ENCODE measurements at places on chromosomes 7 and 10. TPM values are rescaled to one million over a fixed set of nuclear protein-coding genes. Genes with fewer than 3 reads are reported as not detected.

DNA sequence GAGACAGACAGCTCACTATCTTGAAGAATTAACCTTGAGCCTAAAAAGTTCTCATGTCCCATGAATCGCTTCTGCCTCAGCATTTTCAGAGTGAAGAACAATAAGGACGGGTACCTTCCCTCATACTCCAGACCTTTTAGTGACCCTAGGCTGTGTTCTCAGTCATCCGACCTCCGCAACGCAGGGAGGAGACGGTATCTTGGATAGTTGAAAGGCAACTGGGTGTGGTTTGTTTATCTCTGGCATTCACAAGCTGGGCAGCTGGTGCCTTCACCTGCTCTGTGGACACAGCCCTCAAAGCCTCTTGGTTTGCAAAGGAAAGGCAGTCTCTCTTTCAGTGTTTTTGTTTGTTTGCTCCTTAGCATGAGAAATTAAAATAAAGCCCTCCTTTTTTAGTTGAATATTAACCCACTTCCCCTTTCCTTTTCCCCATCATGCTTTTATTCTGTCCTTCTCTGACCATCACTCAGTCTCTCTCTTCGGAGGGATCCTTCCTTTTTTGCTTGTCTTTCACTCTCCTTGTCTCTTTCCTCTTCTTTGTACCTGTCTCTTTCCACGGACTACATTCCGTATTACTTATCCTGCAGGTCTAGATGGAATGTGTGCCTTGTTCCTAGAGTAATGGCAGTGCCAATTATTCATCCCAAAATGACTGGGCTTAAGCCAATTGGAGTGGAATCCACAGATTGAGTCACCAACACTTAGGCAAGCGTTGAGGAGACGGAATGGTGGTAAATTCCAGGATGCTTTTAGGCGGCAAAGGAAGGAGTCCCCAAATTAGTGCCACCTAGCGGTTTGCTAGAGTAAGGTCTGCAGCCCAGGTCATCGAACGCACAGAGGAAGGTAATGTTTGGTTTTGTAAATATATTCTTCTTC, 45.8 kb downstream of the PRR15 start:
- no peaks in the 10 kb centered on the region for H3K36me3 ChIP-seq
- H3K4me1 ChIP-seq = no peaks in the 10 kb centered on the region

- H3K27ac ChIP-seq = no peak overlapping the region
- DNase-seq = no peak
- H3K27me3 ChIP-seq = no peaks in the 10 kb centered on the region
- peaks cover 21% of the 10 kb centered on the region for H3K4me1 ChIP-seq
- H3K36me3 ChIP-seq = no peaks in the 10 kb centered on the region
Observed at GRCh38 chr10:20247891-20248708, 431.9 kb downstream of the PLXDC2 start.

- peaks cover 26% of the 10 kb centered on the region for H3K4me1 ChIP-seq
- H3K27me3 ChIP-seq = no peaks in the 10 kb centered on the region
- H3K36me3 ChIP-seq = no peaks in the 10 kb centered on the region
- no peak overlapping the region for H3K4me3 ChIP-seq
- DNase-seq = no peak
- no peak overlapping the region for H3K27ac ChIP-seq
Observed at GRCh38 chr7:81693080-81693479, 76.8 kb downstream of the HGF start.

The C10orf105 gene
- total RNA-seq = 0.12 TPM

The INA gene
- 36.4 TPM for total RNA-seq

The GNA12 gene
- 62.5 TPM for total RNA-seq
